Stomach (tissue), 19 donors: ENCODE measurements at places on chromosomes 7 and 10. TPM values are rescaled to one million over a fixed set of nuclear protein-coding genes. Genes with fewer than 3 reads are reported as not detected.

GRCh38 chr7:36723951-36724664 is at the start of gene AOAH:
AOAH (minus strand) TSS chr7:36724494; CDS start chr7:36724148, 346 bp downstream.
- peak; percentile 82 for DNase-seq

DNA sequence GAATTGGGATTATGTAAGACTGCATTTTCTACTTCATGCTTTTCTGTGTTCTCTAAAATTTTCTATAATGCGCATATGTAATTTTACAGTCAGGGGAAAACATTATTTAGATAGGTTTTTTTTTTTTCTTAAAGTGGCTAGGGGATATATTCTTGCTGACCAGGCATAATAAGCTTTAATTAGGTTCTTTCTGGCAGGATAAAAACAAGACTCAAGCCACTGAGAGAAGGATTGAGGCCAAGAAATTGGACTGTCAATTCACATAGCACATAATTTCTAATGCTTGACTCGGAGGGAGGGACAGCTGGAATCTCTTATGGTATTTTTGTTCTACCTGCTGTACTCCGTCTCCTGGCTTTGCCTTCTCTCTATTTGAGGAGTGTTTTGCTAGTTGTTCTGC is 119.8 kb upstream of the NPVF start:
- no peak for DNase-seq

DNA sequence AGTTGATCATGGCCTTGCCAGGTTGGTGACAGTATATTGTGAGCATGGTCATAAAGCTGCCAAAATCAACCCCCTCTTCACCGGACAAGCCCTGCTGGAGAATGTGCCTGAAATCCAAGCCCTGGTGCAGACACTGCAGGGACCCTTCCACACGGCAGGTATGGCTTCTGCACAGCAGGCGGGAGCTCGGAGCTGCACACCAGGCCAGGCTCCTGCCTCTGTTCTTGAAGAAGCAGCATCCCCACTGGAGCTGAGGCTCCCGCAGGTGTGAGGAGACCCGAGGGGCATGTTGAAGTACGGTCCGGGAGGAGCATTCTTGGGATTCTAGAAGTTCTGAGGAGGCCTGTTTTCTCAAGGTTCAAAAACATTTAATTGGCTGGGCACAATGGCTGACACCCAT is 12.7 kb downstream of the DHTKD1 start:
- DNase-seq, result no peak

DNA sequence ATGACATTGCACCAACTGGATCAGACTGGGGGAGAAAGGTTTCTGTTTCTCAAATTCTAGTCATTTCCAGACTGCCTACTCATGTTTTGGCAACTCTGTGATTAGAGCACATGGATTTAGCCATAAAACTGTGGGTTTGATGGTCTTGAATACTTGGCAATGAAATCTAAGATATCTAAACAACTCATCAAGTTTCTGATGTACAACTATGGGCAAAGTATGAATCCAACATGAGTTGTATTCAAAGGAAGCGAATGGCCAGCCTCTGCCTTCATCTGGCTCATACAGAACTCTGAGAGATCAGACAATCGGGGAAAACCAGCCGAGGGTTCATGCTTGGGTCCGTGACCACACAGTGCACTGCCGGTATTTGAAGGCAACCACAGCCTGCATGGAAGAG is 144.3 kb downstream of the ADAM12 start:
- no peak for DNase-seq

The EBF3 gene
- total RNA-seq, result not detected
